ENCODE measurements at places on chromosomes 4 and X. TPM values are rescaled to one million over a fixed set of nuclear protein-coding genes. Genes with fewer than 3 reads are reported as not detected.

DNA sequence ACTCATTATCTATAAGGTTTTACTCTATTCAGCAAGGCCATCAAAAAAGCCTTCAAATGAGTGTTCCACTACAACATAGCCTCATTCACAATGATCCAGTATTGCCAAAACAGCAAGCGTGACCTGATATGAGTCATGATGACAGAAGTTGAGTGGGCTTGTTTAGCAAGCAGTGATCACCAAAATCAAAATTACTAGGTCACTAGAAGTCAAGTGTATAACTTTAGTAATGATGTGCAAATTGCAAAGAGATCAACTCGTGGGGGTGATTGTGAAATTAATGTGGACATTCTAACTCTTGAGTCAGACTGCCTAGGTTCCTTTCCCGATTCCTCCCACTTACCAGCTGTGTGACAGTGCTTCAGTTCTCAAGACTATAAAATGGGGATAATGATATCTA, 124.5 kb downstream of the CHM start:
- H3K27me3 ChIP-seq, result no peaks in the 10 kb centered on the region
- H3K27ac ChIP-seq, result no peak overlapping the region
- no peak overlapping the region for H3K4me3 ChIP-seq
- no peaks in the 10 kb centered on the region for H3K4me1 ChIP-seq
- DNase-seq, result no peak
- H3K36me3 ChIP-seq, result no peaks in the 10 kb centered on the region

GRCh38 chr4:138488533-138488932, 246.4 kb upstream of the SLC7A11 start:
- H3K27ac ChIP-seq, result no peak overlapping the region
- no peak overlapping the region for H3K4me3 ChIP-seq
- no peaks in the 10 kb centered on the region for H3K4me1 ChIP-seq
- DNase-seq, result no peak
- no peaks in the 10 kb centered on the region for H3K36me3 ChIP-seq
- H3K27me3 ChIP-seq, result no peaks in the 10 kb centered on the region

DNA sequence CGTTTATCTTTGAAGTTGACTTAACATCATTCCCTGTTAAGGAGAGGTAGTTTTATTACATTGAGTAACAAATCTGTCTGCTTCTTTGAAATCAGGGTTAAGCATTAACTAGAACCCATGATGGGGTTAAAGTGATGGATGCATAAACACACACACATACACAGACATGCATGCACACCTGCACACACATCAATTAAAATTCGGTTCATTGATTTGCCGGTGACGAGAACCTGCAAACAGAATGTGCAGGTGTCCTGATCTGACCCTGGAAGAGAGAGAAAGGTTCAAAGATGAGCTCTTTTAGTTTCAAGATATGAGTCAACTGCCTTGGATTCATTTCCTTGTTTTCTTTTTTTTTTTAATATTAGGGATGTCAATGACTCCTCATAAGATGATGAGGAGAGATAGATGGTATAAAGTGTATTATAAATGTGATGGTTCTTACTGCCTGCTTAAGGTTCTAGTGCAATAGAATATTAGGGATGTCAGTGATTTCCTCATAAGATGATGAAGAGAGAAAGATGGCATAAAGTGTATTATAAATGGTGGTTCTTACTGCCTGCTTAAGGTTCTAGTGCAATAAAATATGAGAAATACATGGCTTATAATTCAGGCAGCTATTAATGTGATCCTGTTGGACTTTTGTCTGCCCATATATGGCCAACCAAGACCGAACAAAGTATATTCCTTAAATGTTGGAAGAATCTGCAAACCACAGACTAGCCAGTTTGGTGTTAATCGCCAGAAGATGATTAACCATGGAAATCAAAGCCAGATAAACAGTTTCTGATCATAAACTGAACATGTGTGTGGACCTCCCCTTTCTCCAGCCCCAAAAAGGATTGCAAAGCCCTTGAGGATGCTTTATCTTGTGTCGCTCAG, 14.1 kb upstream of the CD99 start:
- H3K4me1 ChIP-seq, result peaks cover 5% of the 10 kb centered on the region
- H3K27ac ChIP-seq, result no peak overlapping the region
- H3K4me3 ChIP-seq, result no peak overlapping the region

DNA sequence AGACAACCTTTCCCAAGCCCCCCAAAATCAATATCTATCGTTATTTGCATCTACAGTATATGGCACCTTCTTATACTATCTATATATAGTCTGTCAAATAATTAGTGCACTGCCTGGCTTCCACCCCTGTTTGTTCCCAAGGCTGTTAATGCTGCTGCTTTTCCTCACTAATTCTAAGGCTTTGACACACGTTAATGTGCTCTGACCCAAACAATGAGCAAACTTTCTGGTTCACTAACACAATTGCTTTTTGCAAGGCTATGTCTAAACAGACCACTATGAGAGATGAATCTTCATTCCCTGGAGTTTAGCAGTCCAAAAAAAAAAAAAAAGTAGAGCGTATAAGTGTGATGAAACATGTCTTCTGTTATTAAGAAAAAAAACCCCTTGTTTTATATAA, 360.9 kb upstream of the AGA start:
- no peaks in the 10 kb centered on the region for H3K36me3 ChIP-seq
- no peak overlapping the region for H3K27ac ChIP-seq
- no peaks in the 10 kb centered on the region for H3K4me1 ChIP-seq
- H3K4me3 ChIP-seq, result no peak overlapping the region
- DNase-seq, result no peak

GRCh38 chr4:11631416-11631815, 202.7 kb upstream of the HS3ST1 start:
- H3K4me3 ChIP-seq, result no peak overlapping the region
- DNase-seq, result no peak
- H3K27ac ChIP-seq, result no peak overlapping the region
- no peaks in the 10 kb centered on the region for H3K4me1 ChIP-seq
- H3K27me3 ChIP-seq, result no peaks in the 10 kb centered on the region

Gene PRKG2
- total RNA-seq, result 4.2 TPM

DNA sequence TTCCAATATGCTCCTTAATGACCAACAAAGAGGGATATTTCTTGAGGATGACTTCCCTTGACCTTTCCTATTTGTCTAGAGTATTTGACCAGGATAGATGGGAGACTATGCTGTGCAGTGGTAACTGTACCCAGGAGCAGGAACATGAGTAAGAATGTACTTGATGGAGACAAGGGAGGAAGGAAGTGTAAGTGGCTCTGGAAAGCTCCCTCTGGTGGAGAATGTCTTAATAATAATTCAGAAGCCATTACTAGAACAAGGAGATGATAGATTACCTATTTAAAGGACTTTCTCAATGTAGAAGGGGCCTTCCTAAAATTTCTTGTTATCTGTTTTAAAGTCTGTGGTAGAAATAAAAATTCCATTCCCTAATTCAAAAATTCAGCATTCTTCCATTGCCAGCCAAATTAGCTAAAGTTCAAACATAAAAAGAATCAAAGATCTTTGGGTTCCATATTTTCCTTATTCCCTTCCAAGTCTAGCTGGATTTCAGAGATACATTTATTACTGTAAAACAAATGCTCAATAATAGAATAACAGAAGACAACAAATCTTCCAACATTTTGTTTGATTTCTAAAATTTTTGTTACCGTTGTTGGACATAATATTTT, 83.8 kb downstream of the GRID2 start:
- no peak overlapping the region for H3K27ac ChIP-seq
- H3K4me1 ChIP-seq, result no peaks in the 10 kb centered on the region
- no peaks in the 10 kb centered on the region for H3K27me3 ChIP-seq
- H3K4me3 ChIP-seq, result no peak overlapping the region

- DNase-seq, result no peak
- H3K27me3 ChIP-seq, result no peaks in the 10 kb centered on the region
- H3K4me3 ChIP-seq, result no peak overlapping the region
- no peak overlapping the region for H3K27ac ChIP-seq
- H3K36me3 ChIP-seq, result peaks cover 11% of the 10 kb centered on the region
These were observed 13.8 kb downstream of the CENPC start for GRCh38 chr4:67531379-67531962.

Gene RNF212
- 4.5 TPM for total RNA-seq

DNA sequence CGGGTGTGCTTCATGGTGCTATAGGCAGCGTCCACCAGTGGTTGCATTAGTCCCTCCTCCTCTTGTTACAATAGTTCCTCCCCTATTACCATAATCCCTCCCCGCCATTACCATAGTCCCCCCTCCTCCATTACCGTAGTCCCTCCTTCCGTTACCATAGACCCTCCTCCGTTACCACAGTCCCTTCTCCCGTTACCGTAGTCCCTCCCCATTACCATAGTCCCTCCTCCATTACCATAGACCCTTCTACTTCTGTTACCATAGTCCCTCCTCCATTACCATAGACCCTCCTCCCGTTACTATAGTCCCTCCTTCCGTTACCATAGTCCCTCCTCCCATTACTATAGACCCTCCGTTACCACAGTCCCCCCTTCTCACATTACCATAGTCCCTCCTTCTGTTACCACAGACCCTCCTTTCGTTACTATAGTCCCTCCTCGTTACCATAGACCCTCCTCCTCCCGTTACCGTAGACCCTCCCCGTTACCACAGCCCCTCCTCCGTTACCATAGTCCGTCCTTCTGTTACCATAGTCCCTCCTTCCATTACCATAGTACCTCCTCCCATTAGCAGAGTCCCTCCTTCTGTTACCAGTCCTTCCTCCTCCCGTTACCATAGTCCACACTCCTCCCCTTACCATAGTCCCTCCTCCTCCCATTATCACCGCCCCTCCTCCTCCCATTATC, 129.6 kb downstream of the DHRSX start:
- H3K4me3 ChIP-seq, result no peak overlapping the region
- H3K27me3 ChIP-seq, result no peaks in the 10 kb centered on the region
- DNase-seq, result no peak
- H3K27ac ChIP-seq, result no peak overlapping the region
- H3K36me3 ChIP-seq, result no peaks in the 10 kb centered on the region

GRCh38 chr4:73885574-73886267, 16.5 kb downstream of the CXCL1 start:
- DNase-seq, result no peak
- H3K27me3 ChIP-seq, result no peaks in the 10 kb centered on the region
- no peak overlapping the region for H3K27ac ChIP-seq

Gene MAGEE1
- 1.9 TPM for total RNA-seq

- no peaks in the 10 kb centered on the region for H3K27me3 ChIP-seq
- no peaks in the 10 kb centered on the region for H3K36me3 ChIP-seq
- no peaks in the 10 kb centered on the region for H3K4me1 ChIP-seq
- no peak for DNase-seq
These were observed 630.8 kb upstream of the INTU start for GRCh38 chr4:127001933-127002332.

GRCh38 chrX:18885328-18886004, 98.4 kb downstream of the PHKA2 start:
- peak overlapping the region; percentile 92 for H3K27ac ChIP-seq
- no peaks in the 10 kb centered on the region for H3K27me3 ChIP-seq
- DNase-seq, result no peak

DNA sequence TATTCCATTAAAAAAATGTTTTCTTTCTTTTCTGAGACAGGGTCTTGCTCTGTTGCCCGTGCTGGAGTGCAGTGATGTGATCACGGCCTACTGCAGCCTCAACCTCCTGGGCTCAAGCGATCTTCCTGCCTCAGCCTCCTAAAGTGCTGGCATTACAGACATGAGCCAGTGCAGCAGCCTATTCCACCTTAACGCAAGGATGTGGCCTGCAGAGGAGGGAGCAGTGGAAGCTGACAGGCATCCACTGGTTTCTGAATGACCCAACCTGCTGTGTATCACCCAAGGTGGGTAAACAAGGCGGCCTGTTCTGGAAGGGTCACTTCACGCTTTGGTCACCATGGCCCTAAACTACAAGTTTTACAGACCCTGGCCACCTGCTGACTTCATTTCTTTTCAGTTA, 60.8 kb downstream of the ACOX3 start:
- no peaks in the 10 kb centered on the region for H3K4me1 ChIP-seq
- no peaks in the 10 kb centered on the region for H3K27me3 ChIP-seq

- no peaks in the 10 kb centered on the region for H3K36me3 ChIP-seq
- H3K27ac ChIP-seq, result no peak overlapping the region
These were observed 43.7 kb downstream of the MAGEA9 start for GRCh38 chrX:149825424-149825823.

DNA sequence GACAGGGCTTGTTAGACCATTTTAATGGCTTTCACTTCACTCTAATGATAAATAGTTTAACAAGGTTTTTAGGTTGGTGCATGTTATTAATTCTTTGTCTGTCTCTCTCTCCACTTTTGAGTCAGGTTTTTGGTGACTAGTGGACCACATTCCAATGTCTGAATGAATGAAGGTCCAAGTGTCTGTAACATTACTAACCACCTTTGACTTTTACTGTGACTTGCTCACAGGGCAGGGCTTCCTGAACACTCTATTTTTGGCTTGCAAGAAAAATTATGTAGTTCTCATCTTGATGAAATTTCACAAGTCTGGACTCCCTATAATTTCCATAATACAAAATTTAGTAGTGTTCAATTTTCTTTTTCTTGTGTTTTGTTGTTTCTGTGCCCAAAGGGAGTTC, 78.9 kb upstream of the BMPR1B start:
- no peaks in the 10 kb centered on the region for H3K36me3 ChIP-seq
- DNase-seq, result no peak
- no peaks in the 10 kb centered on the region for H3K27me3 ChIP-seq
- H3K4me1 ChIP-seq, result no peaks in the 10 kb centered on the region

Gene PHKA1
- total RNA-seq, result 3.8 TPM

Gene IGFBP7
- 212 TPM for total RNA-seq

DNA sequence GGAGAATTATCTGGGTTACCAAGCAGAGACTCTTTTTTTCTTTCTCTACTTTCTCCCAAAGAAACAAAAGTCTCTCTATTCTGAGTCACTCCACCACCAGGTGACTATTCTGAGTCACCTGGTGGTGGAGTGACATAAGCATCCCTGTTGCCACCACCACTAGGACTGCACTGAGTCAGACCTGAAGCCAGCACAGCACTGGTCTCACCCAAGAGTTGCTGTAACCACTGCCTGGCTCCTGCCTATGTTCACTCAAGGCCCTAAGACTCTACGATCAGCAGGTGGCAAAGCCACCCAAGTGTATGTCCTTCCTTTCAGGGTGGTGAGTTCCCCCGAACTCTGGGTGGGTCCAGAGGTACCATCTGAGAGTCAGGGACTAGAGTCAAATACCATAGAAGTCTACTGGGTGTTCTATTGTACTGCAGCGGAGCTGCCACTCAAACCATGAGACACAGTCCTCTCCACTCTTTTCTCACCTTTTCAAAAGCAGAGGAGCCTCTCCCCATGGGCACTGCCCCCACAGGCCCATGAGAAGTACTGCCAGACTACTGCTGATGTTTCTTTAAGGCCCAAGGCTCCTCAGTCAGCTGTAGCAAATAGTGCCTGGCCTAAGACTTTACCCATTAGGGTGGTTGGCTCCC, 209.6 kb upstream of the IRS4 start:
- no peak overlapping the region for H3K4me3 ChIP-seq
- no peaks in the 10 kb centered on the region for H3K4me1 ChIP-seq
- H3K36me3 ChIP-seq, result no peaks in the 10 kb centered on the region
- DNase-seq, result no peak
- H3K27me3 ChIP-seq, result no peaks in the 10 kb centered on the region
